Stimulated activated effector memory CD8-positive, alpha-beta T cell treated with anti-CD3 and anti-CD28 coated beads, Interleukin-12 subunit alpha, Interleukin-12 subunit beta, amount 100 ng/mL, for 72 hours (primary cell): ENCODE measurements at places on chromosomes 5 and 9.

GRCh38 chr5:172707285-172708182 is 63.5 kb downstream of the DUSP1 start:
- DNase-seq = no peak

GRCh38 chr9:129865668-129866320 is 30.5 kb downstream of the USP20 start:
- no peak for DNase-seq

- peak; percentile 57 for DNase-seq
Measured at GRCh38 chr5:132426525-132427138, 57.1 kb downstream of the SLC22A5 start.

GRCh38 chr9:437574-438001 is 222.9 kb downstream of the DOCK8 start:
- no peak for DNase-seq

DNA sequence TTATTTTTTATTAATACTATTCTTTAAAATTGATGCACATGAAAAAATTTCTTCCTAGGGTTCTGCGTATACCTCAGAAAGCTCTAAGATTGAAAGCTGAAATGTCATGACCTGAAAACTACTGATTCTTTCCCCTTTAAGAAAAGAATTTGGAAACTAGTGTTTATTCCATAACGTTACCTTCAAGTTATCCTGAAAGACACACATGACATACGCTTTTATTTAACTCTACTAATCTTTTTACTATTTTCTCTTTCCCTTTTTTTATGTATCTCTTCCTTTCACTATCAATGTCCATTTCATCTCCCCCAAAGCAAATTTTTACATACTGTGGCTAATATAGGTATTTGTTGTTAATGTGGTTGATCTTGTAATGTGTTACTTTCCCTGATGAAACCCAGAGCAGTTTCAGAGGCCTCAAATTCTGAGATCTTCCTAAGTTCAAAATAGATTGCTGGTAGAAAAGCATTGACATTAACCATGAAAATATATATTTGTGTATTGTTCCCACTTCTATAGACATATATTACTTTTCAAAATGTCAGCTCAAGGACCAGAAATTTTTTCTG is 7.4 kb downstream of the NIPBL start:
- DNase-seq = no peak

DNA sequence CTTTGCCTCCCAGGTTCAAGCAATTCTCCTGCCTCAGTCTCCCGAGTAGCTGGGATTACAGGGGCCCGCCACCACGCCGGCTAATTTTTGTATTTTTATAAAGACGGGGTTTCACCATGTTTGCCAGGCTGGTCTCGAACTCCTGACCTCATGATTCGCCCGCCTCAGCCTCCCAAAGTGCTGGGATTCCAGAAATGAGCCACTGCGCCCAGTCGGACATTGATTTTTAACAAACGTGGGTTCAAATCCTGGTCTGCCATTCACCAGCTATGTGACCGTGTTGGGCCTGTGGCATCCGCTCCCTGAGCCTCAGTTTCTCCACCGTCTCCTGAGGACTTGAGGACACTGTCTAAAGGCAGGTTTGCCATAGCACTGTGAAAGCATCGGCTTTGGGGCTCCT is 41.8 kb upstream of the NEK6 start:
- no peak for DNase-seq

GRCh38 chr5:95440825-95441224 is 49.7 kb downstream of the FAM81B start:
- DNase-seq = no peak

- no peak for DNase-seq
Measured at GRCh38 chr9:69028754-69029153, 6.8 kb upstream of the FXN start.

DNA sequence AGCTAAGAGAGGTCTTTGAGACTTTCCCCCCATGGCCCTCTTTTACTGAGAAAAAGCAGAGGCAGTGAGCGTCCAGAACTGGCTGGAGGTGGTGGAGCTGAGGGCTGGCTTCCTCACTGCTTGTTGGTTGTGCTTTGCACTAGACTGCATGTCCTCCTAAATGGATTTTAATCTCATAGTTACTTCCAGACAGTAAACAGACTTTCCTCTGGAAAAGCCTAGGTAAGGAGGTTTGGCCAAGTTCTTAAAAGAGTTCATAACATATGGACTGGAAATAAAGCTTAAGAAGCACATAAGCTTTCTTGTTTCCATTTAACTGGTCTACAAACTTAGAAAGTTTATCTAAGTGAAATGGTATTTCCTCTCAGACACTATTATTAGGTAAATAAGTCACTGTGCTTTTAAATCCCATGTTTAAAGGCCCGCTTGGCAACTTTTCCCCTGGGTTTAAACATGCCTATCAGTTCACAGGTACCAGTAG is 2.0 kb downstream of the ASPN start:
- DNase-seq = no peak

DNA sequence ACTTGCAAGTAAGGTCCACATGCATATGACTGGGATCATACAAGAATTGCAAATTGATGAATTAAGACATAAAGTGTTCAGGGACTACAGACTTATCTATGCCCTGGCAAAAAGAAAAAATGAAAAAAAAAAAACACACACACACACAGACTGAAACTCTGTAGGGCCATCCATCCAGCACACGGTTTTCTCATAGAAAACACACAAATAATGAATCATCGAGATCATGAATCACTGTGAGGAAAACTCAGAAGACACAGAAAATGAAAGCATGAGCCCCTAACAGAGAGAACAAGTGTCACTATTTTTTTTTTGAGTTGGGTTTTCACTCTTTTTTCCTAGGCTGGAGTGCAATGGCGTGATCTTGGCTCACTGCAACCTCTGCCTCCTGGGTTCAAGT is 185.2 kb downstream of the IRX2 start:
- DNase-seq = no peak

GRCh38 chr5:77662635-77663034 is 24.1 kb upstream of the OTP start:
- DNase-seq = no peak

DNA sequence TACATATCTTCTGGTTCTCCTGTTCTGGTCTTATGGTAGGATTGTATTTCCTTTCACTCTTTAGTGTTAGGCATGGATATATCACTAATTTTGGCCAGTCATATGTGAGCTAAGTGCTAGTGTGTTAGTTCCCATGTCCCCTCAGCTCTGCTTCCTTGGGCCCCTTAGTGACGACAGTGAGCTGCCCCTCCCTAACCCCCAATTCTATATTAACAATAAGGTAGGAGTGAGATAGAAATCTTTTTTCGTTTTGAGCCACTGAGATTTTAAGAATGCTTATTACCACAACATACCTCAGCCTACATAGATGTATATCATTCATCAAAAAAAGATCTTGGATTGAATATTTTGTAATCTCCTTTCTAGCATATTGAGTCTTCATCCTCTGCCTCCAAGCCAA is 100.5 kb downstream of the PARP8 start:
- no peak for DNase-seq

- DNase-seq = no peak
Measured at GRCh38 chr9:83024506-83025125, 38.3 kb downstream of the RASEF start.

DNA sequence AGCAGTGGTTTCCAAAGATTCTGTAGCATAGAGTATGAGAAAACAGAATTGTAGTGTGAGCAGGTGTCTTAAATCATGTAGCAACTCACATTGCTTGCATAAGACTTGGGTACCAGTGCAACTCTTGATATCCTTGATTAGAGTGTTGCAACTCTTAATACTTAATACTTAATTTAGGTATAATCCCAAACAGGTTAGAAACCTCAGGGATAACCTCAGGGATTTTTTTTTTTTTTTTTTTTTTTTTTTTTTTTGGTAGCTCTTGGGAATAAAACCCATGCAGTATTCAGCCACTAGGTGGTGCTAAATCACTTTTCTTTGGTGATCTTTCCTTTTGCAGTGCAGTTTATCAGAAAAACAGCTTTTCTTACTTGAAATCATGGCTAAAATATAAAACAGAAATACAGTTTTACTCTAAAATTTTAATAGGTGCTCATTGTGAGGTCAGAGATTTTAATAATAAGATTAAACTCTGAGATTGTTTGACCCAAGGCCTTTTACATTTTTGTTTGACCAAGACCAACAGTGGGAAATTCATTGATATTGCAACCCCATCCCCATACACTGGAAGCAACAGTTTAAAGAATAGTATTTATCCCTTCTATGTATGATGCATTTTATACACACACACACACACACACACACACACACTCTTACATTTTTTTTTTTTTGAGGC is 55.3 kb downstream of the ERAP1 start:
- peak; percentile 28 for DNase-seq

- DNase-seq = no peak
Measured at GRCh38 chr5:167485061-167485774, 806.2 kb upstream of the WWC1 start.

- DNase-seq = no peak
Measured at GRCh38 chr5:150266871-150267291, 22.7 kb downstream of the CAMK2A start.

DNA sequence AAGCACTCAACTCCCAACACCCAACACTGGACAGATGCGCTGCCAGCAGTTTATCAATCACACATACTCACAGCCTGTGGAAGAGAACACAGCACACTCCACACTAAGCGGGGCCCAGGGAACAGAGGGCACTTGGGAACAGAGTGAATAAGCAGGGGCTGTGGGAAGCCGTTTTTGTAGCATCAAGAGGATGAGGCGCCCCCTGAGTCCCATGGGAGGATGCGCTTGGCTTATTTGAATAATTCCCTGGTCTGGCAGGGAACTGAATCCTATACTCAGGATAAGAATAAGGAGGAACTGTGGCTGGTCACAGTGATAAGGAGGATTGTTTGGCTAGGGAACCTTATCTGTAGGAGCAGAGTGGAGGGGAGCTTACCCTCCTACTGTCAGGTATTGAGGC is 96.1 kb upstream of the DNAH5 start:
- DNase-seq = no peak

DNA sequence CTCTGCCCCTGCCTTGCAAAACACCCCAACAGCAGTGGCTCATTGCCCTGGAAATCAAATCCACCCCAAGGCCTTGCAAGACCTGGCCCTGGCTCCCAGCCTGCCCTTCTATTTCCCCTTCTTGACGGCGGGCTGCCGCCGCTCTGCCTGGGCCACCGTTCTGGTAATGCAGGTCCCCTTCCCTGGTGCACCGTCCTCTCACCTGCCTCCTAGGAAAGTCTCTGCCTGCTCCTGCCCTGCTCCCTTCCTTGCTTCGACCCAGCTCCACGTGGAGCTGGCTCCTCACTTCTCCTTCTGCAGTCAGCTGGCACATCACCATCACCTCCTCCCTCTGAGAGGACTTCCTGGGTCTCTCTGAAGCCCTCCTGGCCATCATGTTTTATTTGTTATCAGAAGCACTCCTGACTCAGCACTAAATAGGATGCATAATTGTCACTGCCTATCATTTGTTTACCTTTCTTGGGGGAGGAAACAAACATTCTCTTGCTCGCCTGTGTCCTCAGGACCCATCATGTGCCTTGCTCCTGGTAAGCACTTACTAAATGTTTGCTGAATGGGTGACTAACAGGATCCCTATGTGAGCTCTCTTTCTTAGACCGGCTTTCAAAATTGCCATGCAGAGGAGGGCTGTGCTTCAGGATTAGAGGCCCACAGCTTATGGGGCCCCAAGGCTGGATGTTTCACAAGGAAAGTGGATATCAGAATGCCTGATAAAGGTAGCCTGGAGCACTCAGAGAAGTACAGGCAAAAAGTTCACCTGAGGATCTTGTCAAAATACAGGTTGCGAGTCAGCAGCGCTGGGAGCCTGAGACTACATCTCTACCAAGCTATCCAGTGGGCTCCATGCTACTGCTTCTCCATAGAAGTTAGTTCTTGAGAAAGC is 19.6 kb upstream of the C5orf47 start:
- no peak for DNase-seq

GRCh38 chr5:102865171-102865509 is 110.0 kb downstream of the PAM start:
- no peak for DNase-seq

GRCh38 chr5:162654661-162655405 is 587.3 kb downstream of the GABRG2 start:
- DNase-seq = no peak

DNA sequence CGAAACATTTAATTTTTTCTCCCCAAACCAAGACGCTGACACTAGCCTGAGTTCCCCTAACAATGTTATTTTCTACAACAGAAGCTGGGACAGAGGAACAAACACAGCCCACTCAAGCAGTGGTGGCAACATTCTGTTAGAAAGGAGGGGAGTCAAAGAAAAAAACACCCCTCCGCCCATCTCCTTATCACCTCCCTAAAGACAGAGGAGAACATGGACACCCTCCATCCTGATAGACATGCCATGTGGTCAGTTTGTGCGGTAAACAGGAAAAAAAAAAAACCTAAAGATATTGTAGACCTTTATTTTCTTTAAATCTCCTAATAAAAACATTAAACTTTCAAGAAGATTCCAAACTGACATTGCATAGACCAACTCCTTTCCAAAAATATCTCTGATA is 2.9 kb upstream of the DPM2 start:
- no peak for DNase-seq

DNA sequence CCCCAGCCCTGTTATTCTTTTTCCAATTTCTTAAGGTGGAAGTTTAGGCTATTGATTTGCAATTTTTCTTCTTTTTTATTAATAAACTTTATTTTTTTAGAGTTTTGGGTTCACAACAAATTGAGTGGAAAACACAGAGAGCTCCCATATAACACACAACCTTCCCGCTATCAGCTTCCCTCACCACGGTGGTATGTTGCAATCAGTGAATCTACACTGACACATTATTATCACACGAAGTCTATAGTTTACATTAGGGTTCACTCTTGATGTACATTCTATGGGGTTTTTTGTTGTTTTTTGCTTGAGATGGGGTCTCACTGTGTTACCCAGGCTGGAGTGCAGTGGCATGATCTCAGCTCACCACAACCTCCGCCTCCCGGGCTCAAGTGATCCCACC is 4.8 kb upstream of the NFX1 start:
- no peak for DNase-seq

DNA sequence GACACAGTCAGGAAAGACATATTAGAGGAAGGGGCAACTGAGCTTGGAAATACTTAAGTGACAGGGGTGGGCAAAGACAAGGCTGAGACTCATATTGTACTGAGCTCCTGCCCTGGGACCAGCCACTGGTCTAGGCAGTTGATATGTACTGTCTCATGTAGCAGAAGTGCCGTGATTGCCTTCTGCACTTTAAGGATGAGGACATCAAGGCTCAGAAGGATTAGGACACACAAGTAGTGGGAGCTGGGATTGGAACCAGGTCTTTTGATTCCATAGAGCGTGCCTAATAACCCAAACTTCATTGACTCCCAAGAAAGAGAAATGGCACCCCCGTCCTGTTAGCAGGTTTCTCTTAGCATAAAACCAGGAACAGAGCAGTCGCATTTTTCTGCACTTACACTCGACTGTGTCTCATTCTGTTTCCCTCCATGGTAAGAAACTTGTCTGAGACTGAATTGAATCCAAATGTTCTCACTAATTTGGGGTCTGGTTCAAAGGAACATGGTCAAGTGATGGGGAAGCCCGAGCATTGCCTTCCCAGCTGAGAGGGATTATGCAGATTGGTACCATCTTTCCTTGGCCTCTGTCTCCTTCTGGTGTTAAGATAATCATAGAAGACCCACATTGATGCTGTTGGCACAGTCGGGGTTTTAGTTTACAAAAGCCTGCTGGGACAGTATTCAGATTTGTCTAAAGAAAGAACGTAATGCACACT is 70.4 kb downstream of the ANGPTL2 start:
- DNase-seq = no peak
